Karpas-422 (cell line): ENCODE measurements at places on chromosomes 7 and 10. TPM values are rescaled to one million over a fixed set of nuclear protein-coding genes. Genes with fewer than 3 reads are reported as not detected.

TLL2 gene
- not detected in 2 replicates for total RNA-seq

ZNF786 gene
- 4.4 and 8.7 TPM in 2 replicates for total RNA-seq

ASAH2 gene
- 8.7 and 20.0 TPM in 2 replicates for total RNA-seq

ZNF736 gene
- 42.9 and 82.3 TPM in 2 replicates for total RNA-seq

ADO gene
- 16.4 and 16.5 TPM in 2 replicates for total RNA-seq

MCM10 gene
- 7.0 and 8.9 TPM in 2 replicates for total RNA-seq

UBN2 gene
- total RNA-seq, result 5.6 and 8.9 TPM in 2 replicates

ANK3 gene
- 3.3 and 7.0 TPM in 2 replicates for total RNA-seq

IFIT1 gene
- 0.18 and 0.30 TPM in 2 replicates for total RNA-seq

ZNF775 gene
- 1.5 and 4.7 TPM in 2 replicates for total RNA-seq

SCD gene
- total RNA-seq, result 282 and 463 TPM in 2 replicates

DNA sequence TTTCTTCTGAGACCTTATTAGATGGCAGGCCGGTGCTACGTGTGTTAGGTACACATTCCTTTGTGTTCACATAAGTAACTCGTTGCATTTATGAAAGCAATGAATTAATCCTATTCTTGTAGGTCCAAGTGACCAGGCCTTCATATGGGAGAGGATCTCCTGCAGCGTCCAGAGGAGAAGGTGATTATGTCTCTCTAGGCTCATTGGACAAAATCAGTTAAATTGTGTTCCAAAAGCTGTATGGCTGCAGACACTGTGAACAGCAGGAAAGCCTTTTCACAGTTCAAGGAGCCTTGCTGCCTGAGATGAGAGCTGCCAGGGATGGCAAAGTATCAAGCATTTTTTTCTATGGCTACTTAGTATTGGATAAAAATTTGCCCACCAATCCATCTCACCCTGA is 433.1 kb upstream of the FZD8 start:
- DNase-seq, result no peak
- no peak overlapping the region for H3K27ac ChIP-seq
- no peaks in the 10 kb centered on the region for H3K36me3 ChIP-seq
- H3K27me3 ChIP-seq, result no peaks in the 10 kb centered on the region
- H3K4me3 ChIP-seq, result no peak overlapping the region
- H3K4me1 ChIP-seq, result no peaks in the 10 kb centered on the region

GRCh38 chr7:18177129-18177814 is 149.6 kb upstream of the PRPS1L1 start:
- no peak overlapping the region for H3K4me3 ChIP-seq
- no peak for DNase-seq

GRCh38 chr10:71840177-71840957 is 10.7 kb downstream of the PSAP start:
- no peaks in the 10 kb centered on the region for H3K27me3 ChIP-seq
- H3K4me3 ChIP-seq, result no peak overlapping the region
- no peaks in the 10 kb centered on the region for H3K36me3 ChIP-seq
- no peak overlapping the region for H3K27ac ChIP-seq
- DNase-seq, result peak; percentile 53

- peaks cover 9% of the 10 kb centered on the region for H3K36me3 ChIP-seq
- no peaks in the 10 kb centered on the region for H3K27me3 ChIP-seq
- H3K4me3 ChIP-seq, result no peak overlapping the region
- DNase-seq, result no peak
Measured at GRCh38 chr7:73567846-73568685, 10.3 kb downstream of the TBL2 start.

GRCh38 chr7:133091943-133092464 is 10.1 kb upstream of the CHCHD3 start:
- no peak overlapping the region for H3K27ac ChIP-seq
- 0 out of 2 replicates have a peak, but pooled peaks cover 2% of the 10 kb centered on the region for H3K27me3 ChIP-seq
- H3K4me3 ChIP-seq, result no peak overlapping the region
- DNase-seq, result no peak

GRCh38 chr10:102769375-102770107 is 25.8 kb downstream of the WBP1L start:
- H3K27me3 ChIP-seq, result no peaks in the 10 kb centered on the region
- DNase-seq, result no peak
- 0 out of 2 replicates have a peak overlapping the region, but pooled peaks have one; percentile 6 for H3K27ac ChIP-seq
- no peaks in the 10 kb centered on the region for H3K36me3 ChIP-seq

GRCh38 chr10:80472234-80473095 is 18.4 kb downstream of the TSPAN14 start:
- H3K27ac ChIP-seq, result no peak overlapping the region
- DNase-seq, result peak; percentile 53
- H3K36me3 ChIP-seq, result no peaks in the 10 kb centered on the region
- H3K4me3 ChIP-seq, result peak overlapping the region; percentile 17; the same call in 1 of the 2 replicates

DNA sequence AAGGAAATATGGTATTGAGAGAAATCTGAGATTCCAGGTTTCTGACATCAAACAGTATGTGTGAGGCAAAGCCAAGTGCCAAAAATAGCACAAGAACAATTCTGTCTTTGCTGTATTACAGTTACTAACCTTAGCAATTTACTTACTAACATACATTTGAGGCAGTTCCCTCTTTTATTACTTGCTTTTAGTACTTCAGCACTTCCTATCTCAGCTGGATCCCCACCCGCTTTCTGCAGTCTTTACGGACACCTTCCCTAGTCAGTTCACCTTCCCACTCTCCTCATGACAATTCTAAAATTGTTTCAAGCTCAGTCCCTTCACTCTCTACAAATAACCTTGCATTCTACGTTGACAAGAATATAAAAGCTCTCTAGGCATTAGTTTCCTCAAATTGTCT is 79.2 kb downstream of the ELAPOR2 start:
- no peaks in the 10 kb centered on the region for H3K36me3 ChIP-seq
- H3K27me3 ChIP-seq, result no peaks in the 10 kb centered on the region
- H3K4me1 ChIP-seq, result peaks cover 17% of the 10 kb centered on the region

DNA sequence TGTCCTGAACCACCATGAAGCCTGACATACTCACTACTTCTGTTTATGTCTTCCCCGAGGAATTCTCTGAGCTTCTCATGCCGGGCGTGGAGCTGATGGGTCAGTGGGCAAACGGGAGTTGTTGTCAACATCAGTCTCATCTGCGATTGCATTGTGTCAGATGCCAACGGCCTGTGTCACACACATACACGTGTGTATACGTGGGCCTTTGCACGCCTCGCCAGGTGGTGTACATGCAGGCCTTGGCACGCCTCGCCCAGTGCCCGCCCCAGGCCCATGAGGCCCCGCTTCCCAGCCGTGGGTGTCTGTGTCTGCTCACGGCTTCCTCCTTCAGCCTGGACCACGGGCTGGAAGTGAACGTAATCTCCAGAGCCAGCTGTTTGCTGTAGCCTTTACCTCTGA is 7.5 kb upstream of the CSGALNACT2 start:
- H3K4me3 ChIP-seq, result no peak overlapping the region
- H3K4me1 ChIP-seq, result peaks cover 8% of the 10 kb centered on the region
- H3K27me3 ChIP-seq, result no peaks in the 10 kb centered on the region
- H3K36me3 ChIP-seq, result no peaks in the 10 kb centered on the region
- DNase-seq, result no peak

GRCh38 chr10:102313221-102313896 is 68.0 kb downstream of the GBF1 start:
- no peak for DNase-seq
- H3K27me3 ChIP-seq, result no peaks in the 10 kb centered on the region
- no peak overlapping the region for H3K4me3 ChIP-seq
- H3K27ac ChIP-seq, result no peak overlapping the region

GRCh38 chr10:44908936-44909630 is 2.1 kb upstream of the TMEM72 start:
- H3K27me3 ChIP-seq, result no peaks in the 10 kb centered on the region
- H3K4me1 ChIP-seq, result peaks cover 15% of the 10 kb centered on the region
- no peaks in the 10 kb centered on the region for H3K36me3 ChIP-seq
- no peak overlapping the region for H3K4me3 ChIP-seq

DNA sequence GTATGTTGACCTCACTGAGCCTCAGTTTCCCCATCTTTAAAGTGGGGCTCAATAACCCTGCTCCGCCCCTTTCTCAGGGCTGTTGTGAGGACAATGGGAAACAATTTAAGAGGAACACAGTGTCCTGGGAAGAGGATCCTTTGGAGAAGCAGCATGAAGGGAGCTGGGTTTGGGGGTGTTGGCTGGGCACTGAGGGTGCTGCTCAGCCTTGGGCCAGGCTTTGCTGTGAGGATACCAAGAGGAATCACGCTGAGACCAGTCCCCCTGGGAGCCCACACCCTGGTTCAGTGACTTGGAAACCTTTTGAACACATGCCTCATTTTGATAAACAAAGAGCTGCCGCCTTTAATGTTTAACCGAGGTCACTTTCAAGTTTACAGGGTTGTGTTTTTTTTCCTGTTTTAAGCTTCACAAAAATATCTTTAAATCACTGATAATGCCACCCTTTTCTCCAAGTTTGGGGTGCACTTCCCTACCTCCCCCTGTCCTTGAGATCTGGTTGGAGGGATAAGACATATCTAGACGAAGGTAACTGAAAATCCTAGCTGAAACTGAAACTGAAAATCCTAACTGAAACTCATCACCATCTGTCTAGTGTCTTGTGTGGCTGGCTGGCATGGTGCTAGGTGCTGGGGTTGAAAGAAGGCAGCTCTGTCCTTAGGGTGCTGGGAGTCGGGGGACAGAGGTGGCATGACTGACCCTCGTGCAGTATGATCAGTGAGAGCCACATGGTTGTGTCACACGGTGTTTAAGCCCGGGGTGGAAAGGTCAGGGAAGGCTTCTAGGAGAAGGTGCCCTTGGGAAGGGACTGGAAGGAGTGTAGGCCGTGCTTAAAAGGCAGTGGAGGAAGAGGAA is 27.7 kb downstream of the ZNF775 start:
- H3K4me3 ChIP-seq, result peak overlapping the region; percentile 92; the same call in 1 of the 2 replicates
- H3K4me1 ChIP-seq, result peaks cover 31% of the 10 kb centered on the region

DNA sequence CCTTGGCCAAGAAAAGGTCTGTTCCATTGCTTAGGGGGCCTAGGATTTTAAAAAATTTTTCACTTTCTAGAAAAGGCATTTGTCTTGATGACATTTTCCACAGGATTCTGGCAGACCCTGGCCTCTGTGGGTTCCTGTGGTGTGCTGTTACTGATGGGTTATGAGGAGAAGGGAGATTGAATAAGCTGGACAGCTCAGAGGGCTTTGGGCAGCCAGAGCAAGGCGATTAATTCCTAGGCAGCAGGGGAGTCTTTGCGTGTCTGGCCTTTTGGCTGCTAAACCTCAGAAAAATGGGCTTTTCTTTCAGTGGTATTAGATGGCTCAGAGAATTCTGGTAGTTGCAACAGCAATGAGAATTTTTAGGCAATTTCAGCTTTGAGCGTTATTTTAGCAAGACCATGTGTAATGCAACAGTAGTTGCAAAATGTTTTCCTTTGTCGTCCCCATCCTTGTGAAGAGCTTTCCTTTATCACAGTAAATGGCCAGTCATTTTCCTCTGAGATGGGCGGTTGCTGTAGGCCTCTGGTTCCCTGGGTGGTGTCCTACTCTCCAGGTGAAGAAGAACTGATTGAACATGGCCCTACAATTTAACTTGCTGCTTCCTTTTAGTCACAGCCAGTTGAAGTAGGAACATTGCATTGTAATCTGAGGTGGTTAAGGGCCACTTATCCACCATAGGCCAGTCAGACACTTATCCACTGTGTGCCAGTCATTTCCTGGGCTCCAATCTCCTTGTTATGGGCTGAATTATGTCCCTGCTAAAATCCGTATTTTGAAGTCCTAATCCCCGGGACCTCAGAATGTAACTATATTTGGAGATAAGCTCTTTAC is 43.2 kb downstream of the SH2D4B start:
- no peaks in the 10 kb centered on the region for H3K27me3 ChIP-seq
- DNase-seq, result no peak
- peaks cover 12% of the 10 kb centered on the region for H3K4me1 ChIP-seq
- no peak overlapping the region for H3K4me3 ChIP-seq
- no peak overlapping the region for H3K27ac ChIP-seq
- H3K36me3 ChIP-seq, result no peaks in the 10 kb centered on the region

- no peaks in the 10 kb centered on the region for H3K36me3 ChIP-seq
- H3K4me3 ChIP-seq, result peak overlapping the region; percentile 95
- peak; percentile 56 for DNase-seq
- H3K27ac ChIP-seq, result peak overlapping the region; percentile 89
Measured at GRCh38 chr7:100584683-100585510, 1.0 kb downstream of the LRCH4 start.

GRCh38 chr10:97843281-97843671 is 6.4 kb upstream of the GOLGA7B start:
- no peaks in the 10 kb centered on the region for H3K36me3 ChIP-seq
- no peak overlapping the region for H3K4me3 ChIP-seq
- no peaks in the 10 kb centered on the region for H3K27me3 ChIP-seq
- no peak overlapping the region for H3K27ac ChIP-seq
- no peak for DNase-seq

GRCh38 chr7:102117743-102118142 is 168.9 kb upstream of the SH2B2 start:
- peaks cover 25% of the 10 kb centered on the region for H3K4me1 ChIP-seq
- no peaks in the 10 kb centered on the region for H3K27me3 ChIP-seq
- no peak overlapping the region for H3K27ac ChIP-seq
- no peak overlapping the region for H3K4me3 ChIP-seq
- DNase-seq, result no peak

- no peaks in the 10 kb centered on the region for H3K4me1 ChIP-seq
- no peak for DNase-seq
- no peak overlapping the region for H3K4me3 ChIP-seq
Measured at GRCh38 chr10:110032801-110033700, 25.3 kb downstream of the ADD3 start.

- no peaks in the 10 kb centered on the region for H3K27me3 ChIP-seq
- H3K4me1 ChIP-seq, result no peaks in the 10 kb centered on the region
- H3K4me3 ChIP-seq, result no peak overlapping the region
- no peak for DNase-seq
- no peak overlapping the region for H3K27ac ChIP-seq
Measured at GRCh38 chr7:32175099-32175498, 104.9 kb upstream of the PDE1C start.

DNA sequence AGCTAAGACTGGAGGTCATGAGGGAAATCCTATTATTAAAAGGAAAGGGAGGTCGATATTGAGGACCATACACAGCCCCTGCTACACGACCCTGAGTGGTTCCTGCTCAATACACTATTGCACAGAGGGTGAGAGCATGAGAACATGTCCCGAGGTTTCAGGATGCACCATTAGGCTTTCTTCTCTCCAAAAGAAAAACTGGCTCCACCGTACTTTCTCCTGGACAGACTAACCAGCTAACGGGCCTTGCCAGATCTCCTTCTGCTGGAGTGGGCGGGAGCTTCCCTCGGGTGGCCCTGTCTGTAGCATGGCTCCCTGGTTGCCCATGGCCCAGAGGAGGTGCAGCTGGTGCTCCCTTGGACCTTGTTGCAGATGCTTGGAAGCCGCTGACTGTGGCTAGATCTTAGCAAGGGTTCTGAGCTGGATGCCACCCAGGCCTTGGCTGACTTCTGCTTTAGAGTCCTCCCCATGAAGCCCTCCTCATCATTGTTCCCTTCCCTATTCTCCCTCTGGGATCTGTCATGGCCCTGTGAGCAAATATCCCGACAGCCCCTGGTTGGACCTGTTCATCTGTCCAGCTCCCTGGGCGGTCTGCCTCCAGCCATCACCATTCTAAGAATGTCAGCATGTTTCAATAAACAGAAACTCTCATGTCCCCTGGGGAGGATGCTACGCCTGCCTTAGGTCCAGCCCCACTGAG is 52.9 kb upstream of the SHH start:
- H3K27me3 ChIP-seq, result no peaks in the 10 kb centered on the region
- no peak overlapping the region for H3K4me3 ChIP-seq
- no peaks in the 10 kb centered on the region for H3K4me1 ChIP-seq
- H3K27ac ChIP-seq, result no peak overlapping the region
- no peaks in the 10 kb centered on the region for H3K36me3 ChIP-seq
